ENCODE measurements at places on chromosomes 1 and 21. TPM values are rescaled to one million over a fixed set of nuclear protein-coding genes. Genes with fewer than 3 reads are reported as not detected.

- DNase-seq = no peak
These were observed 10.9 kb downstream of the IGSF21 start for GRCh38 chr1:18118491-18118890.

GRCh38 chr1:84269306-84269705, 32.2 kb upstream of the SAMD13 start:
- DNase-seq = no peak

- DNase-seq = peak; percentile 29
These were observed 354.7 kb downstream of the KCNH1 start for GRCh38 chr1:210779269-210779668.

DNA sequence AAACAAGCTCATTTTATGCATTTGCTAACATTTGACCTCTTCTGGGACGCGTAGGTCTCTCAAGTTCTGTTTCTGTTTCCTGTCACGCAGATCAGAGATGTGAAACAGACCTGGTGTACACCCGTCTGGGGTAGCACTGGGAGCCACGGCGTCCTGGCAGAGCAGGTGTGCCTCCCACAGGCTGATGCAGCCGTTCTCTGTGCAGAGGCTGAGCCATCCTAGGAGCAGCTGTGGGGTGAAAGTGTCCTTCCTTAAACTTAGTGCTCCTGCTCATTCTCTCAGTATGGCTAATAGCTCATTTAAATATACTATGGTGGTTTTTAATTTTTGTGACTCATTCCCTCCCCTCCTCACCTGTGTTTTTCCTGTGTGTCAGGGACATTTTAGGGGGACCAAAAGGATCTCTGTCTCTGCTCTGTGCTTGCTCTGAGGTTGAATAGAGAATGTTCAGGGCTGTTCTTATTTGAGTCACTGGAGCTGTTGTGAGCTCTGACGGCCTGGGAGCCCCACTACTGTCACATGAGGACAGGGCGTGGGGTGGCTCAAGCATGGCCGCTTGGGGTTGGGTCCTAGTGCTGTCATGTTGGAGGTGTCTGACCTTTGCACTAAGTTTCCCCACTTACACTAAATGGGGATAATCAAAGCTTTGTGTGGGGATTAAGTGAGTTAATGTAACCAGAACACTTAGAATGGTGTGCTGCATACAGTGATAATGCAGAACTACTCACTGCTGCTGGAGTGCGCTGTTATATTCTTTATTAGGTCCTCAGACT, 43.0 kb downstream of the GALNT2 start:
- no peak for DNase-seq

ATP1A4 gene
- 0.43 TPM for polyA plus RNA-seq

DNA sequence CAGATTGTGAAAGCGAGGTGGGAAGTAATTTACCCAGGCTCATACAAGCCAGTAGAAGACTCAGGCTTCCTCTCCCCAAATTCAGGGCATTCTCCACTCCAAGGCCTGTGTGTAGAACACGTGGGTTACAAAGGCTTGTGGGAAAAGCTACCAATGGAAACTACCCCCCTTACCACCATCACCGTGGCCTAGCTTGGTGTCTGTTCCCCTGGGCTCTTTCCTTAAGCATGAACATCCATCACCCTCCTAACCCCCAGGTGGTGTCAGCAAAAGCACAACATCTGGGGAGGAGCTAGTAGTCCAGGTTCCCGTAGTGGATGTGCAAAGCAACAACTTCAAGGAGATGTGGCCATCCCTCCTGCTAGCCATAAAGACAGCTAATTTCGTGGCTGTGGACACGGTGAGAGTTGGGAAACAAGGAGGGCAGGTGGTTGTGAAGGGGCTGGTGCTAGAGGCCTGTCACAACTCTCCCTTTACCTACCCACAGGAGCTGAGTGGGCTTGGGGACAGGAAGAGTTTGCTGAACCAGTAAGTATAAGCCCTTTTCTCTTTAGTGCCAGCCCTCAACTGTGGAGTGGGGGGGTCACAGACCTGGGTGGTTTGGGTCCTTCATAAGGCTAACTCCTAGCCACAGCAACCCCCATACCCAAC, 701 bp upstream of the MUTYH start:
- DNase-seq = no peak

S100B gene
- polyA plus RNA-seq = 4.5 TPM

DNA sequence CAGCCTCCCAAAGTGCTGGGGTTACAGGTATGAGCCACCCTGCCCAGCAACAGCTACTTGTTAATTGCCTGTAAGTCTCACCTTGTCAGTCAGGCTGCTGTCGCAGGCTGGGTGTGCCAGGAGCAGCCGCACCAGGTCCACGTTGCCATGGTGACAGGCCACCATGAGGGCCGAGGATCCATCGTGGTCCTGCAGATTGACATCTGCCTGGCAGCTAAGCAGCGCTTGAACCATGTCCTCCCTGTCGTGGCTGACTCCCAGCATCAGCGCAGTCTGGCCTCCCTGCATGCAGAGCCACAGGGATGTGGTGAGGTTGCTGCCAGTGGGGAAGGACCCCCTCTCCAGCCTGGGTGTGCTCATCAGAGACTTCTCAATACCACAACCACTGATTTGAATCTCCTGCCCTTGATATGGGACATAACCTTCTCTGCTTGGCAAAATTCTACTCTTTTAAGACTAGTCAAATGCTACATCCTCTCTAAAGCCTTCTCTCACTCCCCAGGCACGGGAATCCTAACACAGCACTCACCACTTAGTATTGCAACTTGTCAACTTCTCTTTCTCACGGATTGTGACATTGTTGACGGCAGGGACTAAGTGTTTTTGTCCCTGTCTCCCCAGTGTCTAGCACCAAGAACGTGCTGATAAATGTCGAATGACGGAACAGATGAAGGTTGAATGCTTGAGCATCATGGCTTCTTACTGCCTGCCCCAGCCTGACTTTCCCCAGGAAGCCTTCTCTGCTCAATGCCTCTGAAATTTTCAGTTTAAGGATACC, 52.9 kb downstream of the L1TD1 start:
- DNase-seq = no peak

DNA sequence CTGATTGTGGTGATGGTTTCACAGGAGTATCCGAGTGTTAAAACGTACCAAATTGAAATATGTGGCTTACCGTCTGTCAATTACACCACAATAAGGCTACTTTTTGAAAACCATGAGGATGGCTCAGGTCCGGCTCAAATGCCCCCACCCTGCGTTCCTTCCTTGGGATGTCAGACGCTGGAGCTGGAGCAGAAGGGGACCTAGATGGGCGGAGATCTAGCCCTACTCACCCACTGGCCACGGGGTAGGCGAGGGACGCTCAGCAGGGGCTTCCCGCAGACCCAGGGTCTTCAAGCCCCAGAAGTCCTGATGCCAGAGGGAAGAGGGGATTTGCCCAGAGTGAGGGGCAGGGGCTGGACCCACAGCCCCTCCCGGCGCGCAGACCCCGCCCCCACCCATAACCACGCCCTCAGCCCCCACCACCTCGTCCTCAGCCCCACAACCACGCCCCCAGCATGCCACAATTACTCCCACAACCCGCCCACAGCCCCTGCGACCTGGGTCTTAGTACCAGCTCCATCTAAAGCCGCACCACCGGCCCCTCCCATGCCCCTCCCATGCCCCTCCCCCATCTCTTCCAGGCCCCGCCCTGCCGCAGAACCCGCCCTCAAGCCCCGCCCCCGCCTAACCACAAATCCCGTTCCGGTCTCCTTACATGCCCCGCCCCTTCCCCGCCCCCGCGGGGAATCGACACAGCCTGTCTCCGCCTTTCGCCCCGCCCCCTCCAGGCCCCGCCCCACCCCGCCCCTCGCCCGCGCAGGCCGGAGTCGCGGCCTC, at the start of gene LRRC3:
Gene LRRC3, plus strand, starts transcription at position 764 of the 777 bp plus-strand sequence. CDS start 1,135 bp downstream, outside the sequence.
- peak; percentile 71 for DNase-seq

AKIRIN1 gene
- polyA plus RNA-seq = 87.6 TPM

GRCh38 chr1:28126783-28127490, 38.5 kb upstream of the EYA3 start:
- no peak for DNase-seq

S100A3 gene
- polyA plus RNA-seq = 0.47 TPM

DNA sequence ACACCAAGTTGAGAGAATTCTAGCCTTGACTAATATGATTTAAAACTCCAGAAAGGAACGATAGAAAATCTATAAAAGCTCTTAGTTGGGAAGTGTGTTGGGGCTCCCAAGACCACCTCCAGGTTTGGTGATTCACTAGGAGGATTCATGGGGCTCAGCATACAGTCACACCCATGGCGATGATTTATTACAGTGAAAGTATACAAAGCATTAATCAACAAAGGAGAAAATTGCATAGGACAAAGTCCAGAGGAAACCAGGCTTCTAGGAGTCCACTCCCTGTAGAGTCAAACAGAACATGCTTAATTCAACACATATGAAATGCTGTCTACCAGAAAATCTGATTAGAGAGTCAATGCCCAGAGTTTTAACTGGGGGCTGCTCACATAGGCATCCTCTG, 4.8 kb downstream of the CDCA8 start:
- DNase-seq = no peak

DNA sequence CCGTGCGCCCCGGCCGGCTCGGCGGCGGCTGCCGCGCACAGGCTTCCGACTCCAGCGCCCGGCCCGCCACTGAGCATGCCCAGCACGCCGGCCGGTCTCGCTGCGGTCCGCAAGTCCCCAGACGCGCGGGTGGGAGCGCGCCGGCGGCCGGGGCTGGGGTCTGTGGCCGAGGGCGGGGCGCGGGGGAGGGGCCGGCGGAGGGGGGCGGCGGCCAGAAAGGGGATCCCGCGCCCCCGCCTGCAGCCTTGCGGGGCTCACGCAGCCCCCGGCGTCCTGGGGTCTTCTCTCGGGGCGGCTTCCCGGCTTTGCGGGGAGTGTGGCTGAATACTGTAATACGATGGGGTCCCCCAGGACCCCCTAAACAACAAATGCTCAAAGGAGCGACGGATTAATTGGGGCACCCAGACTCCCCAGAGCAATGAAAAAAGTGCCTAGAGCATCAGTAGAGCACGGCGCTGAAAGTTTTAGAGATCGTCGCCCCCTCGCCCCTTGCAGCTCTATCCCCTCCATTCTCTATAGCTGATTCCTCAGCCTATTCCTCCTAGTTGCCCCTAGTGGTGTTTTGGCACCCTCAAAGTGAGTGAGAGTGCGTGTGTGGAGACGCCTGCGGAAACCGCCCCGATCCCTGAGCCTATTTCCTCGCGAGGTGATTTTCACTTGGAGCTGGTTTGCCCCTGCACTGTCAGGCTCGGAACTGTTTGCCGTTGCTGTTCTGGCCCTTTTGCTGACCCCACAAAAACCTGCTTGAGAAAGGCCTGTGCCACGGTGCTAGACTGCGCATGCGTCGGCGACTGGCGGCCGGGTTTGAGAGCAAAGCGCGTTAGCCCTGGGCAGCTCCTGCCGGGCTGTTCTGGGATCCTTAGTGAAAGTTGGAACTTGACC, at the start of gene VAV3:
Gene VAV3, minus strand, starts transcription at position 71 of the 882 bp plus-strand sequence. CDS start 311 bp downstream, outside the sequence.
- DNase-seq = no peak

DNA sequence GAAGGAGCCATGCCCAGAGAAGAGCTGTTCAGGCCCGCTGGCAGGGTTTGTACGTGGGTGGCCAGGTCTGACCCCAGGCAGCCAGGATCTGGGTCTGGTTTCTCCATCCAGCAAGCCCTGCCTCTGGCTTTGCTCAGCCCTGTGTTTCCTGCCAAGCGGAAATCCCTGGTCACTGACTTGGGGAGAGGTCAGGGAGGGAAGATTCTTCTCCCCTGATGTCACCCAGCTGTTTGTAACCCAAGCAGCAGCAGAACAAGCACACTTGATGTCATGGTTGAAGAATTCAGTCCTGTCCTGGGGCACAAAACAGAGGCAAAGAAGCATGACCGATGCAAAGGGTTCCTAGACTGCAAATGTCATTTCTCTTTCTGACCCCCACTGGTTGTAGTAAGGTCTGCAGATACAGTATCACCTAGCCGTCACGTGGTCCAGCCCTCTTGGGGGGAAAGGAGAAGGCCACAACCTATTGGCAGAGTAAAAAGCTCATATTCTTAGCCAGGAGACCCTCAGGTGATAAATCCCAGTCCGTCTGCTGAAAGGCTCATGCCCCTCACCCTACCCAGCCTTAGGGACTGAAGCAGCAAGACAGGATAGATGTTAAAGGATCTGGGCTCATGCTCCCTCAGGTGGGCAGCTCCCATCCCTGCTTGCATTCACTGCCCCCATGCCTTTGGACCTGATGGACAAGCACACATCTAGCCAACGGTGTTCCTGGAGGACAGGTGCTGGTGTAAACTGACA, 120.9 kb downstream of the SYT2 start:
- peak; percentile 85 for DNase-seq

DNA sequence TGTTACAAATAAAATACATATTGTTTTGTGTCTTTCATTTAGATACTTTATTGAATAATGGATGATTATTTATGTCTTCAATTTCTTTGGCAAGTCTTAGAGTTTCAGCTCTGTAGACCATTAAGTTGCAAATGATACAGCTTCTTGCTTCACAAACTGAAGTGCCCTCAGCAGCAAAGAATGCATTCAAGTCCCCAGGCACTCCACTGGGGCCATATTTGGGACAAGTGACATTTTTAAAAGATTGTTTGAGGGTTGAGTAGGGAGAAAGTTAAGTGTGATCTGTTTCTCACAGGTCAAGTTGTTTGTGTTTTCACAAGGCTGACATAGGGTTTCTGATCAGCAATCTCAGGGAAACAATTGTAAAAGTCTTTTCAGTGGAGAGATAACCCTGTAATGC, 400.7 kb downstream of the PLA2G4A start:
- no peak for DNase-seq

DNA sequence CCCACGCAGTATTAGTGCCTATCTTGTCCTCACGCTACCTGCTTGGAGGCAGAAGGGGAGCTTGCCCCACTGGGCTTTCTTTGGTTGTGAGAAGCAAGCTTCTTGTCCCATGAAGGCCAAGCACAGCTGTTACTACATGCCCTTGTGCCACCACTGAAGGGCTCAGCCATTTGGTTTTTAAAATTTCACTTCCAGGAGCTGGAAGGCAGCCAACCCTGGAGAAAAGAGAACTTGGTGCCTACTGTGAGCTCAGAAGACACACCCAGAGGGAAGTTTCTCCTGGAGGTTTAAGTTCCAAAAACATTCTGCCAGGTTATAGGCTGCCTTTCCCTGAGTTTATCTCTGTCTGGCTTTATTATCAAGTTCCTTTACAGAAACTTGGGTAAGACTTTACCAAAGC, 187.4 kb downstream of the SLC35F3 start:
- DNase-seq = no peak

GRCh38 chr21:44492567-44493385, 37.5 kb downstream of the LRRC3 start:
- no peak for DNase-seq

- no peak for DNase-seq
These were observed 756 bp upstream of the SLC25A44 start for GRCh38 chr1:156193208-156193487.

LYPD8 gene
- polyA plus RNA-seq = not detected

DNA sequence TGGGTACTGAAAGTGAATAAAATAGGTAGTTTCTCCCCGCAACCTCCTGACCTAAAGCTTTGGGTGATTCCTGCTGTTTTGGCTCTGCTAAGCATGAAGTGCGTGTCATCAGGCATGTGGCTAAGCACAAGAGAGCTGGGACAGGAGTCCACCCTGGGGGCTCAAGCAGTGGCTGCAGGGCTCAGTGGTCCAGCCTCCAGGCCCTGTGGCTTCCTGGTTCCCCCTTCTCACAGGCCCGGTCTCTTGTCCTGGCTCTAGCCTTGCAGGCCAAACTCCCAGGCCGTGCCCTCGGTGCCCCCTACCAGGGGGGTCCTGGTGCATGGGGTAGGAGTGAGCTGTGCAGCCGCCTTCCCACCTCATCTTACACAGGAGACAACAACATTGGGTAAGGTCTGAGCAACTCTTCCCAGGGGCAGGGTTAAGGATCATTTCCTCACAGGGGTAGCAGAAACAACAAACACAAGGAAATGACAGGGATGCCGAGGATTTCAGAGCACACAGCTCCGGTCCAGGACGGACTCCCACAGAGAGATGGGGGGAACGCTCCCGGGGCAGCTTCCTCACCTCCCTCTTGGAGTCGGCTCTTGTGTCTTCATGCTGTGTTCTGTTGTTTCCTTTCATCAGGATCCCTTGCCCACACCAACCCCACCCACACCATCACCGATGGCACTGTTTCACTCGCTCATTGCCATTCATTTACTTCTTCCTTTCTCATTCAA, 19.8 kb upstream of the SLC2A1 start:
- no peak for DNase-seq
